ENCODE measurements at places on chromosomes 6 and 20. TPM values are rescaled to one million over a fixed set of nuclear protein-coding genes. Genes with fewer than 3 reads are reported as not detected.

DOK5 gene
- 2.4 TPM for total RNA-seq

DEFB128 gene
- total RNA-seq: not detected

UTRN gene
- 334 TPM for total RNA-seq

TCF15 gene
- 0.32 TPM for total RNA-seq

All from epithelial cell of umbilical artery (primary cell).